ENCODE measurements at places on chromosomes 2 and 18.

GRCh38 chr2:176642074-176642473 lies 372.8 kb downstream of the MTX2 start:
- DNase-seq: no peak

GRCh38 chr2:98486374-98486981 lies 41.8 kb downstream of the INPP4A start:
- DNase-seq: no peak

DNA sequence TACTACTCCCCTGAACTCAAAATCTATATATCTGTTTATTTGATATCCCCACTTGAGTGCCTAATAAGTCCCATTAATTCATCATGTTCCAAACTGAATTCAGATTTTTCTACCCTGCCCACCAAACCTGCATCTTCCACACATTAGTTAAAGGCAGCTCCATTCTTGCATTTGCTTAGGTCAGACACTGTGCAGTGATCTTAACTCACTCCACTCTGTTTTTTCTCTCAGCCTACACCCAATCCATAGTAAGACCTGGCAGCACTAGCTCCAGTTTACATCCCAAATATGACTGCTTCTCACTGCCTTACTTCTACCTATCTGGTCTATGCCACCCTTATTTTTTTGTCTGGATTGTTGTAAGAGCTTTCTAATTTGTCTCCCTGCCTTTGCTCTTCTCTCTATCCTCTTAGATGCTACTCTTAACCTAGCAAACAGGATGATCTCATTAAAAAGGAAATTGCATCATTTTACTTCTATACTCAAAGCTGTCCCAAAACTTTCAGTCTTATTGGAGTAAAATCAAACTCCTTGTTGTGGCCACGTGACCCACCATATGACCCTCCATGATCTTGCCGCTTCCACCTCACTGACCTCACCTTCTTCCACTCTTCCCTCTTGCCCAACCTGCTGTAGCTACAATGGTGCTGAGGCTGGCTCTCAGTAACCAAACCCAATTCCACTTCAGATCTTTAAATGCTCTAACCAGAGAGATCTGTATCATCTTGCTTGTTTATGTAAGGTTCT lies 274.9 kb upstream of the FANCL start:
- no peak for DNase-seq

DNA sequence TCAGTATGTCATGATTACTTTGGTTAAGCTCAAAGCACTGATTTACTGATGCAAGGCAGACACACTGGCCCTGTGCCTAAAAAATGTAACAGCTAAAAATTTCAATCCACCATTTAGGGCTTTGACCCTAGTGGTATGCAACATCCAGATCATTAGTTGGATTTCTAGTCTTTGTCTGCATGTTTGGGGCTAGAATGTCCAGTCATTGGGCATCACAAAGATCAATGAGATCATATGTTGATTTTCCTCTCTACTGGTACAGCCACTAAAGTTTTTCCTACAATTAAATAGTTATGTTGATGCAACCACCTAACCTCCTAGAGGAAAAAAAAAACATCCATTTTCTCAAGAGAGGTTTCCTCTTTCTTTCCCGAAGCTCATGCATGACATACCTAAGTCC lies 53.4 kb upstream of the REV1 start:
- no peak for DNase-seq

- no peak for DNase-seq
Observed at GRCh38 chr18:48274301-48274700, 134.9 kb downstream of the ZBTB7C start.

DNA sequence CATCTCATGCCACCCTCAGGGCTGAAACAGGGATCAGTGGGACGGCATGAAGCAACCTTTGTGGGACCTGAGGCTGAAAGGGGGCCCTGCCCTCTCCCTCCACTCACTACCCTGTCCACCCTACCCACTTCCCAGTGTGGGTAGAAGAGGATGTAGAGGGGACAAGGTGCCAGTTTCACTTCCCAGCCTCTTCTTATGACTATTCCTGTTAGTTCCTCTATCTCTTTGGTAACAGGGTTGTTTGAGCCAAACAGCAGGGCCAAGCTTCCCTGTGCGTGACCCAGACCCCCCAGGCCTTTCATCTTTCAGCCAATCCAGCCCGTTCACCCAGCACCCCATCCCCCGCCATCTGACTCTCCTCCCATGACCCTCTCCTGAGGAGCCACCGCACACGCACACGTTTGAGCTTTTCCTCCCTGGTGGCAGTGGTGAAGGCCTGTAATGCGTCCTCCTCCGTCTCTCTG lies 82.3 kb downstream of the STPG4 start:
- no peak for DNase-seq

- no peak for DNase-seq
Observed at GRCh38 chr2:185268651-185269050, 470.0 kb upstream of the FSIP2 start.
